Mesothelial cell of epicardium (in vitro differentiated cells): ENCODE measurements at places on chromosomes 7 and 10. TPM values are rescaled to one million over a fixed set of nuclear protein-coding genes. Genes with fewer than 3 reads are reported as not detected.

Gene OR2A7
- 10.8 to 11.3 TPM (median 11.1 TPM) in 3 replicates for total RNA-seq

Gene HTRA1
- 12.2 to 13.1 TPM (median 12.5 TPM) in 3 replicates for total RNA-seq

Gene SEC61G
- 106 to 110 TPM (median 107 TPM) in 3 replicates for total RNA-seq

Gene TAS2R4
- total RNA-seq = 3.3 to 4.3 TPM (median 3.5 TPM) in 3 replicates

Gene FBXO24
- 0.54 to 0.93 TPM (median 0.64 TPM) in 3 replicates for total RNA-seq

Gene PDIA4
- total RNA-seq = 164 to 169 TPM (median 164 TPM) in 3 replicates

Gene INMT
- 3.3 to 4.3 TPM (median 3.4 TPM) in 3 replicates for total RNA-seq

Gene ERVW-1
- total RNA-seq = 0.16 to 0.24 TPM in 2 of 3 replicates, not detected in the other

Gene ADCYAP1R1
- 0.18 to 0.38 TPM (median 0.36 TPM) in 3 replicates for total RNA-seq

Gene TRPV5
- total RNA-seq = 0.18 to 0.56 TPM (median 0.29 TPM) in 3 replicates

Gene HOXA9
- total RNA-seq = 10.8 to 14.5 TPM (median 13.2 TPM) in 3 replicates
